Kidney epithelial cell (primary cell): ENCODE measurements at places on chromosomes 11 and 22. TPM values are rescaled to one million over a fixed set of nuclear protein-coding genes. Genes with fewer than 3 reads are reported as not detected.
A peak's percentile ranks its signal among the peaks of the same experiment; 100 is the strongest.

DNA sequence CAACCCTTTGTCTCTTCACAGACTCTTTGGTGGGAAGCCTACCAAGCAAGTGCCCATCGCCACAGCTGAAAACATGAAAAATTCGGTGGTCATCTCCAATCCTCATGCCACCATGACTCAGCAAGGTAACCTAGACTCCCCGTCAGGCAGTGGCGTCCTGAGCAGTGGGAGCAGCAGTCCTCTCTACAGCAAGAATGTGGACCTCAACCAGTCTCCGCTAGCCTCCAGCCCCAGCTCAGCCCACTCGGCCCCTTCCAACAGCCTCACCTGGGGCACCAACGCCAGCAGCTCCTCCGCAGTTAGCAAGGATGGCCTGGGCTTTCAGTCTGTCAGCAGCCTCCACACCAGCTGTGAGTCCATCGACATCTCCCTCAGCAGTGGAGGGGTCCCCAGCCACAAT, 111.6 kb downstream of the DBX1 start:
- no peak for DNase-seq

DNA sequence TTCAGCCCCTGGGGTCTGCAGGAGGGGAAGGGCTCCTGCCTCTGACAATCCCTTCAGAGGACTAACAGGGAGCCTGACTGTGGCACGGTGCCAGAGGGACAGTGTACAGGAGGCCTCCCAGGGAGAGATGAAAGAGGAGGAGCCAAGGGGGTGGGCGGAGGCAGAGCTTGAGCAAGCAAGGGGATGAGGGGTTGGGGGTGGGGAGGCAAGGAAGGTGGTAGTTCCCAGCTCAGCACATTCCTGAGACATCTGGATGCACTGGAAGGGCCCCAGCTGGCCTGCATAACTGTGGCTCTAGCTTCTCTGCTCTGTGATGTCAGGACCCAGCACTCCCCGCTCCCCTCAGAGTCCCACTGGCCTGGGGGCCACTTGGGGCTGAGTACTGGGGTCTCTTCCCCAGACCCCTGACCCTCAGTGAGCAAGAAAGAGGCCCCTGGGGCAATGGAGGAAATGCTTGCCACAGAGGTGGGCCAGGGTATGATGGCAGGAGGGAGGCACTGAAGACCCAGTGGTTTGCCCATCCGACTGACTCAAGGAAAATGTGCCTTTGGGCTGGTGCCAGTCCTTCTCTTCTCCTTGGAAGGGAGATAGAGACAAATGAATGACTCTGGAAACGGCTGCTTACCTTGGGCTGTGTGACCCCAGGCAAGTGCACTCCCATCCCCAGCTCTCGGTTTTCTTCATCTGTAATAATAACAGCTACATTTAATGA, 13.3 kb downstream of the CREB3L1 start:
- peak; percentile 87 for DNase-seq

GRCh38 chr11:102446606-102447005, 6.0 kb downstream of the TMEM123 start:
- DNase-seq, result no peak

DNA sequence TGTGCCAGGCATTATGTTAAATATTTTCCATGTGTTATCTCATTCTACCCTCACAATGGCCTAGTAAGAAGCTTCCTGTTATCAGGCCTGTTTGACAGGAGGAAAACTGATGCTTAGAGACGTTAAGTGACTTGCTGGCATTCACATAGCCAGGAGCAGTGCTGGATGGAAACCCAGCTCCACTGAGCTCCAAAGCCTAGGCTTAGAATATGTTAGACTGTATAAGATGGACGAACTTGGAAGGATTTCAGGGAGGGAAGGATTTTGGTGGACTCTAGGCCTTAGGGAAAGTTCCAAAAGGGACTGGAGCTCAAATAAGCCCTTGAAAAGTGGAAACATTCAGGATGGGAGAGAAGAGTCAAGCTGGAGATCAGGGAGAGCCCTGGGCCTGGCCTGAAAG, 2.1 kb downstream of the CD44 start:
- no peak for DNase-seq

GRCh38 chr22:23437779-23438178, 142.3 kb downstream of the IGLL1 start:
- no peak for DNase-seq

- DNase-seq, result no peak
Measured at GRCh38 chr11:28241760-28242159, 133.6 kb downstream of the METTL15 start.

GRCh38 chr11:70048279-70049024, 29.7 kb upstream of the ANO1 start:
- DNase-seq, result no peak

The FBLN1 gene
- total RNA-seq, result 29.0 and 32.8 TPM in 2 replicates

The GAL gene
- 16.1 and 20.8 TPM in 2 replicates for total RNA-seq

The UBQLN3 gene
- not detected in 2 replicates for total RNA-seq
